Stimulated activated CD8-positive, alpha-beta memory T cell treated with anti-CD3 and anti-CD28 coated beads, Interleukin-7, amount 100 ng/mL, for 4 hours (primary cell): ENCODE measurements at places on chromosomes 16 and 17.

DNA sequence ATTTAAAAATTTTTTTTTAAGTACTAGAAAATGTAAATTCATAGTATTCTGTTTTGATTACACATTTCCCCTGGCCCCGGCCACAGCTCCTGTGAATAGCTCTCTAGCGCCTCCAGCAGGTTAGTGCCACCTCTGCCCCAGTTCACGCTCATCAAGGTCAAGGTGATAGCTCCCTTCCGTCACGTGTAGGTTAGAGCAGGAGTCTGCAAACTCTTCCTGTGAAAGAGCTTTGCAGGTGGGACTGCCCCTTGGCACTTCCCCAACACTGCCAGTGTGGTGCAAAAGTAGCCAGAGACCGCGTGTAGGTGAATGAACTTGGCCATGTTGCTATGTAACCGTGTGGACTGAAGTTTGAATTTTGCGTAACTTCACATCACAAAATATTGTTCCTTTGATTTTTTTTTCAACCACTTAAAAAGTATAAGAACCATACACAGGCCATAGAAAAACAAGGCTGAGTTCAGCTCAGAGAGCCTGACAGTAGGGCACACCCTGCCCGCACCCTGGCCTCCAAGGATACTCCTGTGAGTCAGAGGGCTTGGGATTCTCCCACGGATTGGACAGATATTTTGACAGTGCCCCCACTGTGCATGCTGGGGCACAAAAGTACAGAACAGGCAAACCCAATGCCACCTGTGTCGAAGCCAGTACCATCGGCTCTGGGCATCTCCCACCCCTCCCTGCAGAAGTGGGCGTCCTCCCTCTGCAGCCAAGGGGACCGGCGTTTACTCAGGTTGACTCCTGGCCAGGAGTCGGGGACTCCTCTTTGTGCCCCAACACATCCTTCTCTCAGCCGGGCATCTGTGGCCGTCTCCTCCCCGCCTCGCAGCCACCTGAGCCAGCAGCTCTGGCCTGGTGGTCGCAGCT is 92.0 kb upstream of the CHMP6 start:
- DNase-seq = peak; percentile 65

- peak; percentile 49 for DNase-seq
Measured at GRCh38 chr17:38584350-38584925, 21.3 kb downstream of the SRCIN1 start.

- no peak for DNase-seq
Measured at GRCh38 chr17:63772801-63773271, 561 bp downstream of the CCDC47 start.

GRCh38 chr17:74592087-74592990 is at the start of gene CD300LD:
TSS of gene CD300LD (minus strand) at chr17:74592283. CDS start at chr17:74592202, 81 bp downstream.
- no peak for DNase-seq

DNA sequence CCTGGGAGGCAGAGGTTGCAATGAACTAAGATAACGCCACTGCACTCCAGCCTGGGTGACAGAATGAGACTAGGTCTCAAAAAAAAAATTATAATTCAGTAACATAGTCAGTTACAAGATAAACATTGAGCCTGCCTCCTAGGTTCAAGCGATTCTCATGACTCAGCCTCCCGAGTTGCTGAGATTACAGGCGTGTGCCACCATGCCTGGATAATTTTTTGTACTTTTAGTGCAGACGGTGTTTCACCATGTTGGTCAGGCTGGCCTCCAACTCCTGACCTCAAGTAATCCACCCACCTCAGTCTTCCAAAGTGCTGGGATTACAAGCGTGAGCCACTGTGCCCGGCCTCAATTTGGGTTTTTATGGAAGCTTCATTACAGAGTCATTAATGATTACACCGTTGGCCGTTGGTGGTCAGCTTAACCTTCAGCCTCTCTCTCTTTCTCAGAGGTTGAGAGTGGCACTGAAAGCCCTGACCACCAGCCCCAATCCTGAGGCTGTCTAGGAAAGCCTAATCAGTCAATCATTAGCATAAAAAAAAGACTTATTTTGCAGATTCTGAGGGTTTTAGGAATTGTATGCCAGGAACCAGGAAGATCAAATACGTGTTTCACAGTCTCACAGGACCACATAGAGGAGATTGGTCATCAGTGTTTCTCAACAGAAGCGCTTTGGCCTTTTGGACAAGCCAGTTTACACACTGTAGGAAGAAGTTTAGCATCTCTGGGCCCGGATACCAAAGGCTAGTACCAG is 1.3 kb upstream of the LRRC37A3 start:
- no peak for DNase-seq

- peak; percentile 53 for DNase-seq
Measured at GRCh38 chr17:74923538-74924249, 379 bp upstream of the OTOP2 start.

DNA sequence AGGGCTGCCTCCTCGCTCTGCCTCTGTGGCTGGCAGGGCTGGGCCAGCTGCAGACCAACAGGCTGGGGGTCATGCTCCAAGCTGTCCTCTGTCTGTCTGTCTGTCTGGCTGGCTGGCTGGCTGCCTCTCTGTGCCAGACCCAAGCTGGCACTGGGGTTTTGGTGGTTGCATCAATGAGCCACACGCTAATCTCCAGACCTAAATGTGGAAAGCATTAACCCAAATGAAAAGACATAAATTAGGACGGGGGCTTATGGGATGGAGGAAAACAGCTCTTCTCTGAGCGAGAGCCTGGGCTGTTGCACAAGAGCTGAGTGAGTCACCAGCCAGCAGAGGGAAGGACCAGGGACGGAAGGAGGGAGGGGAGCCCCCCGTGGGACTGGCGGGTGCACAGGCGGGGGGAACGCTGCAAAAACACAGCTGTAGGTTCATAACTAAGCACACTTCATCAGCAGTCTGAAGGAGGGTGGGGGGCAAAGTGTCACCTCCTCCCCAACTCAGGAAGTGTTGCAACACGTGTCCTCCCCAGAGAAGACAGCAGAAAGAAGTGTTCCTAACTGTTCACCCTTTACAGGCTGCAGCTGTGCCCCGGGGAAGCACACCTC is 83.4 kb downstream of the GAS7 start:
- peak; percentile 57 for DNase-seq

- DNase-seq = no peak
Measured at GRCh38 chr16:13342675-13343074, 441.3 kb downstream of the SHISA9 start.
